Skin of body (tissue), 3 donors: ENCODE measurements at places on chromosomes 1 and 21. TPM values are rescaled to one million over a fixed set of nuclear protein-coding genes. Genes with fewer than 3 reads are reported as not detected.

DNM3 gene
- 5.2 TPM for total RNA-seq

TESK2 gene
- total RNA-seq: 7.4 TPM

RPE65 gene
- 0.10 TPM for total RNA-seq

SRM gene
- 13.0 TPM for total RNA-seq

OR2T11 gene
- total RNA-seq: not detected

POU2F1 gene
- total RNA-seq: 15.7 TPM

TTC22 gene
- total RNA-seq: 3.6 TPM

GRCh38 chr1:86616871-86617270, 70.0 kb downstream of the CLCA4 start:
- no peak for DNase-seq

DNA sequence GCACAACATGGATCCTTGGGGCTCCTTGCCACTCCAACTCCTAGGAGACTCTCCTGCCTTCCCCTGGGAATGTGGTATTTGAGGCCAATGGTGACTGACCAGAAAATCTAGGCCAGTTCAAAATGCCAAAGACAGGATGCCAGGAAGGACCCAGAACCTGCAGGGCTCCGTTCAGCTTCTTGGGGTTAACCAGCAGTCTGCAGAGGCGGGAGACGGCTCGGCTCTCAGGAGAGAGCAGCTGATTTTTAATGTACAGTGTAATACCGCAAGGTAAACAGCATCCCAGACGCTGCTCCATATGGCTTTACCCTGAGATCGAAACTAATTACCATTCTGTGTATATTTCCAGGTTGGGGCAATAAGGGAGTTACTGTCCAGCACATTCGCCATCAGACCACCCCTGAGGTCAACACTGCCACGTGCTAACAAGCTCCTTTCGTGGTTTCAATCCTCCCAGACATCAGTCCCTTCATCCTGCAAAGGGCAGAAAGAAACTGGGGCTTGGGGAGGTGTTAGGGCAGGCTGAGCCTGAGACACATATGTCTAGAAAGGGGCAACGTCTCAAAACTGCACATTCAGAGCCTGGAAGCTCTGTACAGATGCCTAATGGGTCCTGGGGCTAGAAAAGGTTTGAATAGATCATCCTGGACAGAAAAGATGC, 16.7 kb downstream of the ITPKB start:
- DNase-seq: no peak

DNA sequence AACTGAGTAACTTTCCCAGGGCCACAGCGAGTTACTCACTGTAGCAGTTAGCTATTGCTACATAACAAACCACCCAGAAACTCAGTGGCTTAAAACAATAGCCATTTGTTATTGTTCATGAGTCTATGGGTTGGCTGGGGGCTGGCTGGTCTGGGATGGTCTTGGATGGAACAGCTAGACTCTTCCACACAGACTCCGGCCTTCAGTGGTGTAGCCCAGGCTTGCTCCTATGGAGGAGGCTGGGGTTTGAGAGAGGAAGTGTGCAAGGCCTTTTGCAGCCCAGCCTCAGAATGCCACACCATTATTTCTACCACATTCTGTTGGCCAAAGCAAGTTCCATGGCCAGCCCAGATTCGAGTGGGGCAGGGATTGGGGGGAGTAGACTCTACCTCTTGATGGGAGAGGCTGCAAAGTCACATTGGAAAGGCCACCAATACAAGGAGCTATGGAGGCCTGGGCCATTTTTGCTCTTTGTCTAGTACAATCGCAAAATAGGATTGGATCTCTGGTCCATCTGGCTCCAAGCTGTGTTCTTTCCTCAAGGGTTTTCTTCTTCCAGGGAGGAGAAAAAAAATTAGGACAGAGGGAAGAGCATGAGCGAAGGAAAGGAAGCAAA, 37.5 kb upstream of the TTC22 start:
- DNase-seq: no peak

DNA sequence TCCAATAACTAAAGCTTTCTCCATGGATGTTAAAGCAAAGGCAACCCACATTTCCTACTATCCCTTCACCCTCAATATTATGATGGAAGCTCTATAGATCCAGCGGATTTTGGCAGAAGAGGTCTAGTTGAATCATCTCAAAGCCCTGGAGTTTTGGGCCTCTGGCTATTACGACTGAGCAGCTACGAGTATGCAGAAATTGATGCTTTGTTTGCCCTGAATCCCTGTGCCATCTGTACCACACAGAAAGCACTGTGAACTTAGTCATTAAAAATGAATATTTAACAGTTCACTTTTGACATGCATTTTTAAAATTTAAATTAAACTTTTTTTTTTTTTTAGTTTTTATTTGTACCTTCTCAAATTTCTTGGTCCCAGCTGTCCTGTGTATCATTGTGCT, 705.4 kb upstream of the PTBP2 start:
- no peak for DNase-seq

DNA sequence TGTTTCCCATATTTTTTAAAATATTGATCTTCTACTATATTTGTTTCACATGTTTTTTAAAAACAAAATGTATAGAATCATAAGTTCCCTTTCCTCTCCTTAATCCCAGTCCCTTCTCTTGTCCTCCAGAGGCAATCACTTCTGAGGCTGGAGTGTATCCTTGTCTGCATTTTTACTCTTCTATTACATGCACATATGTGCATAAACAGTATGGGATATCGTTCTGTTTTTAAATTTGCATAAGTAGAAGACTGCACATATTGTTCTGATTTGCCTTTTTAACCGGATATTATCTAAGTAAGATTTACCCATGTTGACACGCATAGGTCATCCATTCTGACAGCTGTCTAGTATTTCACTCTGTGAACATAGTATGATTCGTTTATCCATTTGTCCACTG, 142.0 kb downstream of the TRABD2B start:
- DNase-seq: no peak

- DNase-seq: peak; percentile 22
Observed at GRCh38 chr1:2533365-2533764, 3.3 kb upstream of the HES5 start.

- no peak for DNase-seq
Observed at GRCh38 chr21:41222247-41223068, 54.5 kb downstream of the BACE2 start.

DNA sequence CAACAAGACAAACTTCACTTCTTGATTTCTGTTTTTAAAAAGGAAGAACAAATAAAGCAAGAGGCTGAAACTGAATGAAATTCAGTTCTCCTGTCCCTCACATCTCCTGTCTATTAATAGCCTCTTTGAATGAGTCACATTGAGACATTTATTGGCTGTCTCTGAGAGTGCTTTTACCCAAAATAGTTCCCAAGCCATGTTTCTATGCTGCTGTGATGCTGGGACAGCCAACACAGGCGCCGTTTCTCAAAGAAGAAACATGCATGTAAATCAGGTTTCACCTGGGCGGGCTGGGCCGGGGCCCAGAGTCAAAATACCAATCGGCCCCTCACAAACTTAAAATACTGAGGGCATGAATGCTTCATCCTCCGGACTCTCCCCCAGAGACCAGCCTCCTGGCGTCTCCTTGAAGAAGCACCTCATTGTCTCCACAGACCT, 105.2 kb downstream of the EDEM3 start:
- no peak for DNase-seq

- peak; percentile 30 for DNase-seq
Observed at GRCh38 chr1:93080179-93080823, 1.2 kb downstream of the MTF2 start.

DNA sequence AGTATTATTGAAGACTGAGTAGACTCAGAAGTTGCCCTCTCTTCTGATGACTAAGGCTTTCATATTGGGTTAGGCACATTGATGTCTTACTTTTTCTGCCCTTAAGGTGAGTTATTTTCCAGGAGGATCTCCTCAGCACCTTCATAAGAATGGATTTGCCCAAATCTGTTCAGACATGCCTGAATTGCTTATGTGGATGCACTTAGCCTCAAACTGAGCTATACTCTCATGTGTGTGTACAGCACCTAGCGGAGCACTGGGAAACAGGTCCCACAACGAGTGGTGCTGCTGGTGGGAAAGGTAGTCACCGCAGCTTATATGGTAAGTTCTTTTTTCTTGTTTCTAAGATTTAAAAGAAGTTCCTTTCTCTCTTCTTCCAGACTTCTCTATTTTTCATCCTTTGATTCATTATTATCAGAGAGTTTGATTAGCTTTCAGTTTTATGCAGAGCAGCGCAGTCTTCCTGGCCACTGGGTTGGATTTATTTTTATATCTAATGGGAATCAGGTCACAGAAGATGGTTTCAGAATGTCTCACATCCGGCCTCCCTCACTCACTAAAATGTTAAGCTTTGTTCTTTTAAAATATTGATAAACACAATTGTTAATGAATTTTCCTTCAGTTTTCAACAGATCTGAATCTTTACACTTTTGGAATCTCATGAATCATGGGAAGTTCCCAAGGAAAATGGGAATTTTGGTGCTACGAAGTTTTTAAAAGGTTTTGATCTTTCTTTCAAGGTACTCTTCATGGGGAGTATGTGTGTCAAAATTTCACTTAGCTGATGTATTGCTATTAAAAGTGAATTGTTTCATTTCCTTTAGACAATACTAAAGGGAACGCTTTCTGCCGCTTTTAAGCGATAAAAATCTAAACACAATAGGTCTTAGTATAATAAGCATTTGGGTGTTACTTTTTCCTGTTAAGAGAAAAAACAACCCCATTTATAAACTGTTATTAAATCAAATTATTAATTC, 58.5 kb downstream of the EXTL2 start:
- DNase-seq: no peak

- no peak for DNase-seq
Observed at GRCh38 chr1:45545553-45546310, 4.9 kb upstream of the AKR1A1 start.

DNA sequence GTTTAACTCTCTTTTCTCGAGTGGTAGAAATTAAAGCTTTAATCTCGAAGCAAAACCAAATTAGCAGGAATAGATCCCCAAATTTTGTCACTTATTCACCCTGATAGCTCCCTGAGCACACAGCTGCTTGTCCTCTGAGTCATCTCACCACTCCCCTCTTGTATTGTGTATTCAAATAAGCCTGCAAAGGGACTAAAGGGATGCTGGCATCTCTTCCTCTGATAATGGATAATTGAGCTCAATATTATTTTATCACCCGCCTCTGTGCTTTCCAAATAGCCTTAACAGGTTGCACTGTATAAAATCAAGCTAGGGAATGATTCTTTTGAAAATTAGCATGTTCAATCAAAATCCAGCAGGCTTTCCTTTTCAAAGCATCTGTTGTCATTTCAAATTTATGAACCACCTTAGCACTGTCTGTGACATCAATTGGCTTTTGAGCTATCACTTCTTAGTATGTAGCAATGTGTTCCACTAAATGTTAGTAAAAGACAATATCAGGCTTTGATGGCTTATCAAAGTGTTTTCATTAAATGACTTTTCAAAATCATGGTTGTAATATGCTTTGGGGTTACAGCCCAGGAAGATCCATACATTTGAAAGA, 561.6 kb downstream of the PLA2G4A start:
- no peak for DNase-seq

GRCh38 chr1:227068883-227069282, 128.8 kb downstream of the COQ8A start:
- no peak for DNase-seq

DNA sequence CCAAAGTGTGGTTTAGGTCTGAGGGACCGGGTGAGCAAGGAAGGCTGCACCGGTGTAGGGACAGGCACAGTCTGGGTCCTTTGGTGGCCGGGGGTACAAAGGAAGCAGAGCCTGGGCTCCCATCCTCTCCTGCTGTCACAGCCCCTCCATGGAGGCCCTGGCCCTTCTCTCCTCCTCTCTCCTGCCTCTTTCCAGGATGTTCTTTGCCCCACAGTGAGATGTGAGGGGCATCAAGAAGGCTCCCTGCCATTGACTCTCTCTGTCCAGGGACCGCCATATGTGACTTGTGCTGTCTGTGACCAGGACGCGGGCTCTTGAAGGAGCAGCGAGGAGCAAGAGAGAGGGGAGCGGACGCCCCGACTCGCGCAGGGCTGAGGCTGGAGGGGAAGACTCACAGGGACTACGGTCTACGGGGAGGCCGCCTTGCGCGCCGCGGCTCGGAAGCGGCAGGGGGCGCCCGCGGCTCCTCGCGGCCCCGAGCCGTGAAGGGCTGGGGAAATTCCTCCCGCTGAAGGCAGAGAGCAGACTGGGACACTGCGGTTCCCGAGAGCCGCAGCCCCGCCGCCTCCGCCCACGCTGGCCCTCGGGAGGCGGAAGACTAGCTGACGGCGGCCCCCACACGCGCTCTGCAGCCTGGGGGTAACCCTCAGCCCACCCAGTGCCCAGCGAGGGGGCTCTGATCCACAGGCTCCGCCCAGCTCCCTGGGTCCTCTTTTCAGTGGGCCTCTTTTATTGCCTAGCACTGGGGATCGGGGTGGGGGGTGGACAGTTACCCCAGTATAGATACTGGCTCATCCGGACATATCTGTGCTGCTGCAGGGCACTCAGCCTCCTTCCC, 40.8 kb downstream of the MAB21L3 start:
- peak; percentile 41 for DNase-seq

- DNase-seq: no peak
Observed at GRCh38 chr1:226133504-226134123, 52.9 kb downstream of the ACBD3 start.

GRCh38 chr1:188022661-188023060, 1193.9 kb downstream of the PLA2G4A start:
- no peak for DNase-seq

DNA sequence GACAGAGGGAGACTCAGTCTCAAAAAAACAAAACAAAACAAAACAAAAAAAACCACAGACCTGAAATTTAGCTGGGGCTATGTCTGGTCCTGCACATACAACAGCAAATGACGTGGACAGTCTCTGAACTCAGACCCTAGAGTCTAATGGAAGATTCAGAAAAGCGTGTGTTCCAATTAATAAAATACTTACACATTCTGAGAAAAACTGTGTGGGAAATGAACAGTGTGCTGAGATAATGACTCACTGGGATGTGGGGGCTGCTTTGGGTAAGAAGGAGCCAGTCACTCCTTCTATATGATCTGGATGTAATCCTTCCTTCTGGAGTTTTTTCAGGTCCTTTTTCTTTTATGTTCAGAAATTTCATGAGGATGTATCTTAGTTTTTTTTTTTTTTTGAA, 29.4 kb downstream of the CLDN14 start:
- no peak for DNase-seq

GRCh38 chr1:60762176-60762575, 320.2 kb upstream of the NFIA start:
- no peak for DNase-seq

DNA sequence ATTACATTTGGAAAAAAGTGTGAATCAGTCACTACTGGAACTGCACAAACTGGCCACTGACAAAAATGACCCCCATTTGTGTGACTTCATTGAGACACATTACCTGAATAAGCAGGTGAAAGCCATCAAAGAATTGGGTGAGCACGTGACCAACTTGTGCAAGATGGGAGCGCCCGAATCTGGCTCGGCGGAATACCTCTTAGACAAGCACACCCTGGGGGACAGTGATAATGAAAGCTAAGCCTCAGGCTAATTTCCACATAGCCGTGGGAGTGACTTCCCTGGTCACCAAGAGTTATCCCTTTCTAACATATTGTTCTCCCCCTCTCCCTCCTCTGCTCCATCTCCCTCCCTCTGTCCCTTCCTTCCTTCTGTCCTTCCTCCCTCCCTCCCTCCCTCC, 47.7 kb upstream of the RHOU start:
- DNase-seq: no peak
